Daoy (cell line): ENCODE measurements at places on chromosomes 5 and 9.
A peak's percentile ranks its signal among the peaks of the same experiment; 100 is the strongest.

DNA sequence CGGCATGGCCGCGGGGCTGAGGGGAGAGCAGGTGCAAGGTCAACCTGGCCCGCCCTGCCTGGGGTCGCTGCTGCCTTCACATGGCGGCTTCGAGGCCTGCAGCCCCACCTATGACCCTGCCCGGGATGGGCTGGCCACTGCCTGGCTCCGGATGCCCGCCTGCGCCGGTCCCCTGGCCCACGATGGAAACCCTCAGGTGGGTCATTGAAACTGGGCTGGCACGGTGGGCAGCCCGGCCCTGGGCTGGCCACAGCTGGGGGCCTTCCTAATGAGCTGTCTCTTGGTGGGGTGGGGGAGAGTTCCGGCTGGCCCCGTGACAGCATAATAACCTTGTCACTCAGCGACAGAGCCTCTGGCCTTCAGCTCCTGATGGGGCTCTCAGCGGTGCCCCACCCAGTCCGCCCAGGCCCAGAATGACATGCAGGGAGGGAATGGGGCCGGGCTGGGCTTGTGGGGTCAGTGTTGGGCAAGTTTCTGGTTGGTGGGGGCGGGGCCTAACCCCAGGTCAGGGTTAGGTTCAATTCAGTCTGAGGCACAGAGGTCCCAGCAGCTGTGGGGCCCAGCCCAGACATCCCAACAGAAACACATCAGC is at the start of gene CCDC187:
CCDC187 (minus strand) TSS at position 270 of the 592 bp plus-strand sequence; CDS start at position 6, 264 bp downstream.
- no peak for DNase-seq

- peak; percentile 29 for DNase-seq
Measured at GRCh38 chr9:6605202-6605601, 40.3 kb downstream of the GLDC start.

GRCh38 chr5:91472631-91473030 is 89.5 kb upstream of the ARRDC3 start:
- no peak for DNase-seq

GRCh38 chr9:115633104-115633503 is 515.1 kb upstream of the TNC start:
- peak; percentile 28 for DNase-seq

DNA sequence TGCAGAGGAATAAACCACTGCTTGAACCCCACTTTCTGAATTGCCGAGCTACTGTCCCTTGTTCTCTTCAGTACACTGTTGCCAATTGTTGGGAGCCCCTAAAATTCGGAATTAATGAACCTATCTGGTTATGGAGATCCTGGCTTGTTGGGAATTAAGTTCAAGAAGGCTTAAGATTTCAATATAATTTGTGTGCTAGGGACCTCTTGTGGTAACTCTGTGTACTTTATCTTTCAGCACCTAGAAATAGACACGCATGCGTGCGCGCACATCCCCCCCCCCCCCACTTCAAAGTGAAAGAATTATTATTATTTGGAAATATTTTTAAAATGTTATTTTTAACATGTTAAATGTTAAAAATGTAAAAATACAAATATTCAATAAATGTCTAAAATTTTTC is 53.3 kb upstream of the FAM169A start:
- DNase-seq = peak; percentile 42

GRCh38 chr5:135437796-135438560 is 9.2 kb downstream of the DCANP1 start:
- peak; percentile 92 for DNase-seq

- DNase-seq = no peak
Measured at GRCh38 chr9:70052768-70053167, 9.1 kb downstream of the MAMDC2 start.

DNA sequence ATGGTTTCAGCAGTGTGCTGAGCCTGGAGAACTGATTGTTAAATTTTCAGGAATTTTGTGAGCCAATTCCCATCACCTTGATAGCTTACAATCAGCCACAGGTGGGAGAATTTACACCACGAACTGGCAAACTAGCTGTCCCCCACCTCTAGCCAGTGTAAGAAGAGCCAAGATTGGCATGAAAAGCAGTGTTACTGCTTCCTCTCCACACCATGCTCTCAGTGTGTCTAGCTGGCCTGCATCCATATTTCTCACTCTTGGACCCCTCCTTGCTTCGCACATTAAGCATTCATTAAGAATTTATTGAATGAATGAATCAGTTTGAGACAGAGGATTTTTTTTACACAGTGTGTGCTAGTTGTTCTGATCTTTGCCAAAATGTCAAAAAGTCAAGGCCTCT is 36.7 kb upstream of the MAN2A1 start:
- no peak for DNase-seq

DNA sequence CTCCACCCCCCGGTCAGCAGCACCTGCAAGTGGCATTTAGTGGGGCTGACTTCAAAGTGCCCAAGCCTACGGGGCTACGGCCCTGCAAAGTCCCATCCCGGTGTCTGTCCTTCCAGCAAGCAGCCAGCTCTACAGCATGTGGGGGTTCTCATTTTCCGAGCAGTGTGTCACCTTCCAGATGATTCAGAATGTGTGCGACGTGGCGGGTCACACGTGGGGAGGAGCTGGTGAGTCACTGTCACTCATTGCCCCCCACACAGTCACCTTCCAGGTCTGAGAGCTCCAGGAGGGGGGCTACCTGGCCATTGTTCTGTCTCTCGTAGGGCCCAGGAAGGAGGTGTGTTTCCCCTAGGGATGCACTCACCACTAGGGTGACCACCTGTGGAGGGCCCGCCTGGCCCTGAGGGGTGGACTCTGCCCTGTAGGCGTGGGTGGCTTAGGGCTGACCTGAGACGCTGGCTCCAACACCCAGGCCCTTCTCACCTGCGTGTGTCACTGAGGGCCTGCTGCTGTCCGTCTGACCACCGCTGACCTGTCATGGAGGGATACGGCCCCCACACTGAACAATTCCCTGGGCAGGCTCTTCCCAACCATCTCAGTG is 70.2 kb downstream of the SEMA4D start:
- peak; percentile 65 for DNase-seq

DNA sequence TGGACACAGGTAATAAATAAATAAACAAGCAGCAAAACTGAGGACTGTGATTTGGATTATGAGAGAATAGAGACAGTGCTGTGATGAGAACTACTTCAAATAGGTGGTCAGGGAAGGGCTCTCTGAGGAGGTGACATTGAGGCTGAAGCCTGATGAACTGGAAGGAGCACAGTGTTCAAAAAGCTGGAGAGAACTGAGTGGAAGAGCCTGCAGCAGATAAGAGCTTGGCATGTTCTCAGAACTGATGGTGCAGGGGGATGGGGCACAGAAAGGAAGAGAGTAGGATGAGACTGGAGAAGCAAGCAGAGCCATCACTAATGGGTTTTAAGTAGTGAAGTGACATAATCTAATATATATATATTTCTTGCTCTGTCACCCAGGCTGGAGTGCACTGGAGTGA is 11.2 kb upstream of the TPM2 start:
- DNase-seq = no peak

GRCh38 chr5:53253421-53253871 is 143.9 kb upstream of the MOCS2 start:
- peak; percentile 28 for DNase-seq

- DNase-seq = no peak
Measured at GRCh38 chr5:14492331-14492964, 89.1 kb upstream of the OTULINL start.

GRCh38 chr9:121784731-121785411 is 133.4 kb downstream of the DAB2IP start:
- no peak for DNase-seq

DNA sequence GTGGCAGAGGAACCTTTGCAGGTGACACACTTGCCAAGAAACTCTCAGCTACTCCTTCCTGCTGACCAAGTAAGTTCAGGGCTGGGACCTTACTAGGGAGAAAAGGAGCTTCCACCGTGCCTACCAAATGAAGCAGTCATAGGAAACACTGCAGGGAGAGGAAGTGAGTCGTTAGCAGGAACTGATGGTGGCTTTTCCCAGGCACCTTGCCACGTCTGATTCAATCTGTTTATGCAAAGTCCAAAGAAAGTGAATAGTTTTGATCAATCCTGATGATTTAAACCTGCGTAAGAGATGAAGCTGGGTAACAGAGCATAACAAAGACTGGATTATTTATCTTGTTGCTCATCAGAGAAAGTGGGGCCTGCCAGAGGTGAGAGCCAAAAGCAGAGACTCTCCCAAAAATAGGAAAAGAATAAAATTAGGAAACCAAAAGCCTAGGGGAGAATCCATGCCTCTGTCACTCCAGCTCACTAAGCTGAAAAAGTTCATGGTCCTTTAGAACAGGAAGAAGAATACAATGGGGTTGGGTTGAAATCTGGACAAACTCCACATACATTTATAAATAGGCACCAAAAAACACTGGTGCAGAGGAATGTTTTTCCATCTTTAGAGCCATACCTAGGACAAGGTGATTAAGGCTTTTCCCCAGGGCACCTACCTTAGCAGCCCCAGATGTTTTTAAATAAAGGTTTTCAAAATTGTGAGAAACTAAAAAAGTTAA is 9.3 kb upstream of the PFDN1 start:
- DNase-seq = peak; percentile 97

GRCh38 chr9:90834828-90835595 is 33.4 kb downstream of the SYK start:
- DNase-seq = no peak

DNA sequence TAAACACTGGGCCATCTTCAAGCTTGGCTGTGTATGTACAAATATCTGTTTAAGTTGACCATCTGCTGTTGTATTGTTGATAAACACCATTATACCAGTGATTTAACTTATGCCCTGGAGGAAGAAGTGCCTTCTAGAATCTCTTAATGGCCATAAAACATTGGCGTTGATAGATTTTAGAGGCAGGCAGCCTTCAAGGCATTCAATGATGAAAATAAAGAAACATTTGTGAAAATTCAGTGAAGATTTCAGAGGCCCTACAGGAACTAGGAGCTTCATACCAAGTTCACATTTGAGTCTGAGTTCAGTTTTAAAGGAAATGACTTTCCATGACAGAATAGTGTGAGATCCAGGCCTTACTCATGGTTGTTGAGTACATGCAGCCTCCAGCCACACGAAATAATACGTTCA is 52.2 kb downstream of the MAP1B start:
- DNase-seq = no peak

DNA sequence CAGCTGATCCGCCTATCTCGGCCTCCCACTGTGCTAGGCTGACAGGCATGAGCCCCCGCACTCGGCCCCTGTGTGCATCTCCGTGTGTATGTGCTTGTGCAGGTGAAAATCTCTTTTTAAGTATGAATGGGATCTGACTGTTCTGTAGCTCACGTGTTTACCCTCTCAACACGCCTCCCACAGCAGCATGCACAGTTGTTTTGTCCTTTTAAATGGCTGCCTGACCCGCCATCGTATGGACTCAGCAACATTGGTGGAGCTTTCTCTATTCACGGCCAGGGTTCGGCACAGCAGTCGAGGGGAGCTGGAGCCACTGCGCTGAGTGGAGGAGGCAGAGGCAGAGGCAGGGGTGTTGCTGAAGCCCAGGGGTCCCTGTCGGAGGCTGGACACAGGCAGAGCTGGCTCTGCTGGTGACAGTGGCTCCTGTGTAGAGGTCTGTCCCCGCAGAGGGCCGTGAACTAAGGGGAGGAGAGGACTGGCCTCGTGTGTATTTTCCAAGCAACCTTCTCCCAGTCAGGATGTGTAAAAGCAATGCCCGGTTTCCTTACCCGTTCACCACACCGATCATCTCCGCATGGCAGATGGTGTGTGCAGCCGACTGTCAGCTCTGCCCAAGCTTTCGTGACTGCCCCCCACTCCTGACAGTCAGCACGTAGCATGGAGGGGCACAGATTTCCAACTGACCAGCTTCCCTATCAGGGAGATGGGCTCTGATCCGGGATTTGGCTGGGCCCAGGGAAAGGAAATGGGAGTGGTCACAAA is 37.3 kb downstream of the MRPL36 start:
- no peak for DNase-seq

- peak; percentile 94 for DNase-seq
Measured at GRCh38 chr5:147403651-147404640, 105.9 kb downstream of the DPYSL3 start.

DNA sequence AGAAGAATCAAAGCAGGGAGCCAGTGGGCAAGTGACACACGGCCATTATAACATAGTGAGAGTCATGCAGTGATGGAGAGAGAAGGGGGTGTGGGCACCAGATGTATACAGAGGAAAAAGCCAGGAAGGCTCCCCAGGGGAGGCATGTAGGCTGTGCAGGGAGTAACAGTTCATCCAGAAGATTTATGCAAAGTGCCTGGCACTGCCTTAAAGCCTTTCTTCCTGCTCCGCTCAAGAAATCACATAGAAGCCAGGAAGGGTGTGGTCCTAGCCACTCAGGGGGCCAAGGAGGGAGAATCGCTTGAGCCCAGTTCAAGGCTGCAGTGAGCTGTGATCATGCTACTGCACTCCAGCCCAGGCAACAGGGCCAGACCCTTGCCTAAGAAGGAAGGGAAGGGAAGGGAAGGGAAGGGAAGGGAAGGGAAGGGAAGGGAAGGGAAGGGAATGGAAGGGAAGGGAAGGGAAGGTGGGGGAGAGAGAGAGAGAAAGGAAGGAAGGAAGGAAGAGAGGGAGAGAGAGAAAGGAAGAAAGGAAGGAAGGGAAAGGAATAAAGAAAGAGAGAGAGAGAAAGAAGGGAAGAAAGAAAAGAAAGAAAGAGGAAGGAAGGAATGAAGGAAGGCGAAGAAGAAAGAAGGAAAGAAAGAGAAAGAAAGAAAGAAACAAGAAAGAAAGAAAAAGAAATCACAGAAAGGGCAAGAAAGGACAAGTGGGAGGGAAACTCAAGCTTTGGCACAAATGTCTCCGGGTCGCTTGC is 89.8 kb downstream of the LHX2 start:
- DNase-seq = no peak

DNA sequence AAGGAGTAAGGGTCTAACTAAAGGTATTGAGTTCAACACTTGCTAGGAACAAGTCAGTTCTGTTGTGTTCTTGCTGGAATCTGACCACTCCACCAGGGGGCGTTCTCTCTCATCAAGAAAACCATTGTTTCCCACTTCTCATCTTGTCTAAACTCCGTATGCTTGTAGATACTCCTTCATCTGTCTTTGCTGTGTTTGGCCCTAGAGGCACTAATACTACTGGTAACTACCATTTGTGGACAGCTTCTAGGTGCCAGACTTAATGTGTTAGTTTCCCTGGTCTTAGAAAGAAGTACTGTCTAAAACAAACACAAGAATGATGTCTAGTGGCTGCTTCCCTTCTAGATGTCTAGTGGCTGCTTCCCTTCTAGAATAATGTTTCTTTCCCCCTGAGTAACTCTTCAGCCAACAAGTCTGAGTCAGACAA is 18.7 kb upstream of the PTPDC1 start:
- peak; percentile 72 for DNase-seq

GRCh38 chr9:73609381-73609780 is 457.7 kb downstream of the ANXA1 start:
- no peak for DNase-seq
